ENCODE measurements at places on chromosomes 13 and 19.

DNA sequence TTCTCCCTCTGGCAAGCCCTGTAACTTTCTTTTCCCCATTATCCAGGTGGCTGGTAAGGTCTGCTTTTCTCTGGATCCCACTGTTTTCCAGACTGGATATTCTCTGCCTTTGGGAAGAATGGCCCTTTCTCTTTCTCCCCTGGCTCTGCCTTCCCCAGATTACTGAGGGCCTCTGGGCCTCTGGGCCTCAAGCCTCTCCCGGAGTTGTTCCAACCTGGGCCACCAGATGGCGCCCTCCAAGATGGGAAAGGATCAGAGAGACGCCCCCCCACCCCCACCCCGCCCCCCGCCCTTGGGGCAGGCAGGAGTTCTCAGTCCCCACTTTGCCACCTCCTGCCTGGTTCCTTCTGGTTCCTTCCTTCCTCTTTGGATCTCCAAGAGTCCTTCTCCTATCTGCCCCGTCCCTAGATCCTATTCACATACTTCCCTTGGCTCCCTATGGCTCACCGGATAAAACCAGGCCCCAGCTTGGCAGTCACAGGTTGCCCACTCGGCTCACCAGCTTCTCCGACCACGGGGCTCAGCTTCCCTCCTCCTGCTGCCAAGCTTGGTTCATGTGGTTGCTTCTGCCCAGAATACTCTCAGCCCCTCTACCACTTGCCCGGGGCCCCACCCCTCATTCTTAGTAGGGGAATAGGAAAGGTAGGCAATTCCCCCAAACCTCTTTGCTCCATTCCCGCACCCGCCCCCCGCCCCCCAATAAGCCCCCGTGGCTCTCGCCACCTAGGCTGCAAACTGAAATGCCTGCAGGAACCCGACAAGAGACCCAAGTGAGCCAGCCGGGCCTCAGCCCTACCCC is 13.1 kb downstream of the EPS8L1 start:
- no peak for DNase-seq

DNA sequence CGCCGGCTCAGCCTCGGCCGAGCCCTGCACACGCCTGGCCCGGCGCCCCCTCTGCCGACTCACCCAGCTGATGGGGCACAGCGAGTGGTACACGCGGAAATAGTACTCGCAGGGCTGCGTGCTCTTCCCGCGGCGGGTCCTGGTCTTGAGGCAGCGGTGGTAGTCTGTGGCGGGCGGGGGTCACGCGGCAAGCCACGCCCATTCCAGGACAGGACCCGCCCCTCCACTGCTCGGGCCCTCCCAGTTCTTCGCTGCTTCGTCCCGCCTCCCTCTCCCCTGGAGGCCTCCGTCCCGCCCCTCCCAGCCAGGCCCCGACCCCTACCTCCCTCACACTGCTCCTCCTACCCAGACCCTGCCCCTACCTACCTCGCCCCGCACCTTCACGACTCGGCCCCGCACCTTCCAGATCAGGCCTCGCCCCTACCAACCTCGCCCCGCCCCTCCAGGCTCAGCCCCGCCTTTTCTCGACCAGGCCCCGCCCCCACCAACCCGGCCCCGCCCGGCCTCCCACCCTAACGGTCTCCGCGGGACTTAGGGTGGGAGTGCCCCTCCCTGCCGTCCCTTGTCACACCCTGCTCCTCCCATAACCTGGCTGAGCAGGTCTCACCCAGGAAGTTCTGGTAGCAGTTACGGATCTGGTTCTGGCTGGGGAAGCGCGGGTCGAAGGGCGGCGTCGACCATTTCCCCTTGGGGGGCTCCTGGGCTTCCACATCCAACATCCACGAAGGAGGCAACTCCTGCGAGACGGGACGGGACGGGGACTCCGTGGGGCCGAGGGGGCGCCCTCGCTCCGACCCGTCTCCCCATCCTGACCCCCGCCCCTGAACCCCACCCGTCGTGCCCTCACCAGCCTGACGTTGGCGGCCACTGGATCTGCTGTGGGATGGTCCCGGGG is 469 bp downstream of the COX6B2 start:
- DNase-seq: no peak

DNA sequence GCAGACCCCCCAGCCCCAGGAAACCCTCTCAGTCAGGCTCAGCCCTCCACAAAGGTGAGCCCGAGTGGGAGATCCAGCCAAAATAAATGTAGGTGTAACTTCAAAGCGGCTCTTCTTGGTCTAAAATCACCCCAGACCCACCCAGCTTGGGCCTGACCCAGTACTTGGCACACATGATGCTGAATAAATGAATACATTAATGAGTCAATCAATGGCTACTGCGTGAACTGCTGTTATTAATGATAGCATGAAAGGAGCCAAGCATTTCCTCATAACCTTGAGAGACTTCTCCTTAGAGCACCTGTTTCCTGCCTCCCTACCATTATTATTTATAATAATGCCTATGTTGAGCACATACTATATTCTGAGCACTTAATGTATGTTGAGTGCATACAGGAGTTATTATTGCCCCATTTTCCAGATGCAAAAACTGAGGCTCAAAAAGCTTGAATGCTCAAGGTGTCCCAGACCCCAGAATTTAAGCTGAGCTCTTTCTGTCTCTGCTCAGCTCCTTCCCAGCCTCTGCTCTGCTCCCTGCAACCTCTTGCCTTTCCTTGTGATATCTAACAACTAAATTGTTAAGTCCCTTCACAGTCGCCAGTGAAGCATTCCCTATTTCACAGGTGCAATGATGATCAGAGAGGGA is 4.3 kb downstream of the NOTCH3 start:
- no peak for DNase-seq

DNA sequence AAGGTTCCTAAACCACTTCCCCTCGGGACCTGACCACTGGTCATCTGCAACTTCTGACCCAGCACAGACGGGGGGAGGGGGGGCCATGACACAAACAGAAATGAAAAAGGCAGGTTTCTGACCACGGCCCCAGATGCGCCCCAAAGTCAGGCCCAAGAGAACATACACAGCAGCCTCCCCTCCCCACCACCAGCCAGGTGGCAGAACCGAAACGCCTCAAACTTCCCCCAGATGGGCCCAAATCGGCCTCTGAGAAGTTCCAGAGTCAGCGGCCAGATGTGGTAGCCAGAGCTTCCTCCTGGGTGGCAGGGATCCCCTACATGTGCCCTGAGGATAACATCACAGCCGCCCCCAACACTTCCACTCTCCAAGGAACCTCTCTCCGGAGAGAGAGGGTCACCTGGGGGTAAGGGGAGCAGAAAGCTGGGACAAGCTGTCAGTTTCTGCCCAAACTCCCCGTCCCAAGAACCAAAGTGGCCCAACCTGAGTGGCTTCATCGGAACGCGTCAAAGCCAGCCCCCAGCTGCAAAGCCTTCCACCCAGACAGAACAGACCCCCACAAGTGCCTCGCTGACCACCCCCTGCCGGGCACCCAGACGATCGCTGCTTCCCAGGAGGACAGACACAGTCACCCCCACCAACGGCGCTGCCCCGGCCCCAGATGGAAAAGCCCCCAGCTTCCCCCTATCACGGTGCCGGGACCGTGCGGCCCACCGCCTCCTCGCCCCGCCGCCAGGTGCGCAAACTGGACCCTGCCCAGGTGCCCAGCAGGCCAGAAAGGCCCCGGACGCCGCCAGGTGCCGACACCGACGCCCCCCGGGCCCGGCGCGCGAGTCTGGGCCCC is 800 bp downstream of the ELL start:
- DNase-seq: no peak

- DNase-seq: no peak
Measured at GRCh38 chr19:49061445-49061844, 3.2 kb downstream of the NTF4 start.

GRCh38 chr19:2578391-2578890 is 102.5 kb downstream of the GADD45B start:
- no peak for DNase-seq

GRCh38 chr13:40181203-40181845 is 485.1 kb downstream of the FOXO1 start:
- no peak for DNase-seq
